ENCODE measurements at places on chromosomes 7 and 10.

DNA sequence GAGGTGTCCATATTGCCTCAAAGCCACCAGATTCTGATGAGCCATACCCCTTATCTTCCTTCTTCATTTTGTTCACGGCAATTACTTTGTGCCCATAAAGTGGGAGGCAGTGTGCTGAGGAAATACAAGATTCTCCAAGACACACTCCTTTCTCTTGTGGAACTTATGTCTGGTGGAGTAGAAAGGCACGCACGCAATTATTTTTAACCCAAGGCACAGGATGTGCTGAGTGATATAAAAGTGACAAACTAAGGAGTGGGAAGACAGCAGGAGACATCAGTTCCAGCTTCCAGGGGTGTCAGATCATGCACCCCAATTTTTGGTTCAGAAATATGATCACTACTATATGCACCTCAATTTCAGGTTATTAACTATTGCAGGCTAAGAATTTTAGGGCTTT is 94.7 kb upstream of the PDCD4 start:
- DNase-seq, result no peak

DNA sequence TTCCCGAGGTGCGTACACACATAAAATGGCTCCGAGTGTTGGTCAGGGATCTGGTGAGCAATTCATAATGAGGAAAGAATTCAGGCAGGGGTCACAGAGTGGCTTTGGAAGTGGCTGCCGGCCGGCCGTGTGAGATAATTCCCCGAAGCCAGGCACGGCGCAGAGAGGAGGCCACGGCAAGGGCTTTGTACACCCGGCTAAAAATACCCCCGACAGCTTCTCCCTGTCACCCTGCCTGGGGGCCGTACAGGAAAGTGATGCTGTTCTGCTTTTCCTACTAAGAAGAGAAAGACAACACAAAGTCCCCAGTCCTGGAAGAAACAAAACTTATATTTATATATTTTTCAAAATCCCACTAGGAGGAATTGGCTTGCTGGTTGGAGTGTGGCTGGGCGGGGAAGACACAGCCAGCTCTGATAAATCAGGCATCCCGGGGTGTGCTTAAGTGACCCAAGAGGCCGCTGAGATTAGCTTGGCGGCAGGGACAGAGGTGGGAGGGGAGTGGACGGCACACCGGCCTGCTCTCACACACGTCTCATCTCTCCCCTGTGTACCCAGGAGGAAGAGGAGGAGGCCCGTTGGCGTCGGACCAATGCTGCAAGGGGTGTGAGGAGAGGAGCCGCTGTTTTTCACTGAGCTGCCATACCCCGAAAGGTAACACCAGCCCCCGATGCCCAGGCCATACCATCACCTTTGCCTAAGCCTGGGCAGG is 70.5 kb downstream of the ZMIZ1 start:
- DNase-seq, result no peak

- DNase-seq, result no peak
Measured at GRCh38 chr7:30927040-30927439, 15.4 kb downstream of the AQP1 start.

- DNase-seq, result no peak
Measured at GRCh38 chr10:51176976-51177695, 102.8 kb downstream of the PRKG1 start.

- peak; percentile 98 for DNase-seq
Measured at GRCh38 chr7:130205084-130205947, at the start of gene TMEM209. TMEM209 (minus strand) TSS chr7:130205406; CDS start chr7:130205375, 31 bp downstream.

GRCh38 chr10:130802301-130802700 is 509.2 kb downstream of the TCERG1L start:
- DNase-seq, result no peak

DNA sequence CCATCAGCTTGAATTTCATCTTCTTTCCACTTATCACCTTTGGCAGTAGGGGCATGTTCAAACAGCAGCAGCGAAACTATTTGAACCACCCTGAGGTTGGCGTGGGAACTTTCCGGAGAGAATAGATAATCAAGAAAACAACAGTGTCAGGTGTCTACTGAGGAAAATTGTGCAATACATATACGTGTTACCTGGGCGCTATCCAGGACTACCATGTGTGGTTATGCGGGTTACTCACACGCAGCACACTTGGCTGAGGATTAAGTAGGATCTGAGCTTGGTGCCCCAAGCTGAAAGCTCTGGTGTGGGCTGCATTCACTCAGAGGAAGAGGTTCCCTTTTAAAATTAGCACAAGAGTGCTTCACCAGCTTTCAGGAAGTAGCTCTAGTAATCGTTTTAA is 8.8 kb upstream of the ABI1 start:
- DNase-seq, result no peak

DNA sequence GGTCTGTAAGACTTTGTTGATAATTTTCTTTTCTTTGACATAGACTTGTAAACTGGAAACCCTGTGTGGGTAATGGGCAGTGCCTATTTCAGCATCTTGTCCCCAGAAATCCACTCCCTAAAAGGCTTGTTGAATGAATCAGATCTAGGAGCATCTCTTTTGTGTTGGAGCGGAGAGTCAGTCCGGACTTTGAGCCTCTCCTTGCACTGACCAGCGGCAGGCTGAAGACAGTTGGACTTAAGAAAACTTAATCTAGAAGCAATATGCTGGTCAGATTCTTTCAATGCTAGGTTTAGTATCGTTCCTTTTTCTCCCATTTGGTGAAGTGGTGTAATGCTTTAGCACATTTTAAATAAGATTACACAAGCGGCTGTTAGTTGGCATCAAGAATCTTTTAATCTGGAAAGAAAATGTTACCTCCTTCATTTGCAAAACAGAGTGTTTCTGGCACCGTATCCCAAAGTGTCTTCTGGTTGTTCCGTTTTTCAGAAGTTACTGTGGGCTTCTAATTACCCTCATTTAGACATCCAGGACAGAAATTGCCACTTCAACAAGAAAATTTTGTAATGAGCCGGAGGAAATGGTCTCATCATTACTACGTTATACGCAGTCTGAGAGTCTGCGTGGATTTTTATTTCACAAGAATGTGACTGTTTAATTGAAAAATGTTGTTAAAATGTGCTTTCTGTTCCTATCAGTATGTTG is 74.7 kb downstream of the CUX1 start:
- DNase-seq, result no peak

All from activated CD8-positive, alpha-beta memory T cell treated with anti-CD3 and anti-CD28 coated beads, Interleukin-2, amount 10 ng/mL, durations not matched to agents 7 days and 5 days (primary cell).